ENCODE measurements at places on chromosomes 3 and 15.

GRCh38 chr3:143220741-143221140 is 101.2 kb downstream of the CHST2 start:
- no peak for DNase-seq

DNA sequence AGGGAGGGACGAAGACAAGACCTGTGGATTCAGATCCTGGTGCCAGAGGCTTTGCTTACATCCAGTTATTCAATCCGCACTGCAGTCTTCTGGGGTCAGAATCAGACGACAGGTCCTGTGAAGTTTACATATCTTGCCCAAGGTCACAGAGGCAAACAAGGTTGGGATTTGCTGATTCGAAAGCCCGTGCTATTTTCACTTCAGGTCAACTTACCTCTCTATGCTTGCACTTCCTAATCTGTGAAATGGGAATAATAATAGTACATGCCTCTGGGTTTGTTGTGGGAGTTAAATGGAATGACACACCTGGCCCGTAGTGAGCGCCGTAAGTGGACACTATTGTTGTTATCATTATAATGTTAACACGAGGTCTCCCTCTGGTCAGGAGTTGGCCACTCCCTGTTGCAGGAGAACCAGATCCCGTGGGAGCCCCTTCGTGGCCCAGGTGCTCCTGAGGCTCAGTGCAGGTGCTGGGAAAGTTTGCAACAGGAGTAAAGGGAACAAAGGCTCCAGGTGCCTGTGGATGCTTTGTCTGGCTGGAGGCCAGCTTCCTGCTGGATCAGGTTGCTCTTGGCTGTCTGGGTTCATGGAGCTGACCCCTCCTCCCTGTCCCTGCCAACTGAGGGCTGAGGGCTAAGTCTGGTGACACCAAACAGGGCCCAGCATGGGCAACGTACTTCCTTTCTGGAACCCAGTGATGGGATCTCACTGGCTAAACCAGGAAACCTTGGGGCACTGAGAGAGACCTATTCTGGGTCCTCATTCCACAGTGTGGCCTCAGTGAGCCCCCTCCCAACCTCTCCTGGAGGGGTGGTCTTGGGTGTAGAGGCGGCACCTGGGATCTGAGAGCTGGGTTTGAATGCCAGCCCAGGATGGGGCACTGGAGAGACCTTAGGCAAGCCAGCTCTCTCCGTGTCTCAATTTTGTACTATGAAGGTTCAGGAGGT is 40.1 kb upstream of the SEMA4B start:
- no peak for DNase-seq

GRCh38 chr15:74795966-74796625 is 14.2 kb downstream of the CSK start:
- DNase-seq, result no peak

DNA sequence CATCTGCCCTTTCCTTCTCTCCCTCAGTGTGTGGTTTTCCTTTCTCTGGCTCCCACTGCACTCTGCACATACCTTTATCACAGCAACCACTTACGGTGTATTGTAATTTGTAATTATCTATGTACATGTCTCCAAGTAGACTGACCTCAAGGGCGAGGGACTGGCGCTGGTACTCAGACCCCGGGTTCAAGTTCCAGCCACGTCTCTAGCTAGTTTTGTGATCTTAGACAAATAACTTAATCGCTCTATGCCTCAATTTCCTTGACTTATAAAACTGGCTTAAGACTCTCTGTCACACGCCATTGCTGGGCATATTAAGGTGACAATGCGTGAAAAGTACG is 607 bp upstream of the SENP2 start:
- no peak for DNase-seq

DNA sequence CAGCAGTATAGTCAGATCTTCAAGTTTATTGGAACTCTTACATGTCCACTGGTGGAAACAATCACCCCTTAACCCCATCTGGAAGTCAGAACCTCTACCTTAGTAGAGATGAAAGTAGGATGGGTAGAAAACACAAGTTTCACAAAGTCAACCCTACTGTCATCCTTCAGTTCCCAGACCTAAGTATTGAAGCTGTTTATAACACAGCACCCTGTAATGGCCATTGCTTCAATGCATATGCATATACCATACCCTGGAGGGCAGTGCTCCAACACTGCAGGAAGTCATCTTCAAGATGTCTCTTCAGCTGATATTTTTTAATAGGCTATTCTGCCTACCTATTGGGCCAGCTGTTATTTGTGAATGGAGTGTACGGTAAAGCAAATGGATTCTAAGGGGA is 241.3 kb downstream of the UBE2E2 start:
- no peak for DNase-seq

GRCh38 chr3:184382326-184383032 is 2.6 kb downstream of the CHRD start:
- DNase-seq, result no peak

DNA sequence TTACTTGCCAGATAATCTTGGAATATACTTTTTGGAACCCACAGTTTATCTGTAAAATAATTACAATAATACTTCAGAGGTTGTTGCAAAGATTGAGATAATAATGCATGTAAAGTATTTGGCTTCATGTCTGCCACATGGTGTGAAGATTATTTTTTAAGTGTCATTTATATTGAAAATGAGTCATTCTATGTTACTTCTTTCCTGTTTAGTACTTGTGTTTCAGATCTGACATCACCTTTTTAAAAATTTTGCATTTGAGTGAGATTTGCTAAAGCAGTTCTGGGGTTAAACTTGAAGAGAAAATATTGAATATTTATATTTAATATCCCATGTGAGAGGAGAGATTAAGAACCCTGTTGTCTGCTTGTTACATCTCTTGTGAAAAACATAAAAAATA is 31.2 kb downstream of the IQGAP1 start:
- DNase-seq, result no peak
